Hypothalamus (tissue), 51 donors: ENCODE measurements at places on chromosomes 2 and 18.

DNA sequence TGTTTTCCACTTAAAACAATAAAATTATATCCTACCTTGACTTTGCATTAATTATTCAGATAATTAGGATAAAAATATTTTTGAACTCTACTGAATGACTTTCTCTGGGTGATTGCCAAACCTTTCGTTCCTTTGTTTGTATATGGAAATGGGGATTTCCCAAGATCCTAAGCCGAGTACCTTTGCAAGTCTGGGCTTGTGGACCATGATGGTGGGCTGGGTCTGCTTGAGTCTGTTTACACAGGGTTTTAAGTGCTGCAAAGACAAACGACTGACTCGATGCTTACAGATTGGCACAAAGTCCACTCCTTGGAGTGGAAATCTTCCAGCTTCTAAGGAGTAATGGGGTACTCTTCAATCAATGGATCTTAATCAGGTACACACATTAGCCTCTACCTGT lies 659.5 kb downstream of the TSN start:
- DNase-seq, result no peak

DNA sequence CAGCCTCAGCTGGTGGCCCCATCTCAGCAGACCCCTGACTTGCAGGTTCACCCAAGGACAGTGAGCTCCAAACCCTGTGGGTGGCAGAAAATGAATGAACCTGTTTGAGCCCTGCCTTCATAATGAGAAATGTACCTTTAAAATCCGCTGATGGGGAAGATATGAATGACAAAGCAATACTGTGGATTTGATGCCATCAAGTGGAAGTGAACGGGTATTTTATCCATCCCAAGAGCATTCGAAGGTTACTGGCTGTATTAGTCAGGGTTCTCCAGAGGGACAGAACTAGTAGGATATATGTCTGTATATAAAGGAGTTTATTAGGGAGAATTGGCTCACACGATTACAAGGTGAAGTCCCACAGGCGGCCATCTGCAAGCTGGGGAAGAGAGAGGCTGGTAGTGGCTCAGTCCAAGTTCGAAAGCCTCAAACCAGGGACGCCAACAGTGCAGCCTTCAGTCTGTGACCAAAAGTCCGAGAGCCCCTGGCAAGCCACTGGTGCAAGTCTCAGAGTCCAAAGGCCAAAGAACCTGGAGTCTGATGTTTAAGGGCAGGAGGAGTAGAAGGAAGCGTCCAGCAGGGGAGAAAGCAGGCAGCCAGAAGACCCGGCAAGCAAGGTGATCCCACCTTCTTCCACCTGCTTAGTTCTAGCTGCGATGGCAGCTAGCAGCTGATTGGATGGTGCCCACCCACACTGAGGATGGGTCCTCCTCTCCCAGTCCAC lies 32.1 kb downstream of the TOGARAM2 start:
- DNase-seq, result no peak

DNA sequence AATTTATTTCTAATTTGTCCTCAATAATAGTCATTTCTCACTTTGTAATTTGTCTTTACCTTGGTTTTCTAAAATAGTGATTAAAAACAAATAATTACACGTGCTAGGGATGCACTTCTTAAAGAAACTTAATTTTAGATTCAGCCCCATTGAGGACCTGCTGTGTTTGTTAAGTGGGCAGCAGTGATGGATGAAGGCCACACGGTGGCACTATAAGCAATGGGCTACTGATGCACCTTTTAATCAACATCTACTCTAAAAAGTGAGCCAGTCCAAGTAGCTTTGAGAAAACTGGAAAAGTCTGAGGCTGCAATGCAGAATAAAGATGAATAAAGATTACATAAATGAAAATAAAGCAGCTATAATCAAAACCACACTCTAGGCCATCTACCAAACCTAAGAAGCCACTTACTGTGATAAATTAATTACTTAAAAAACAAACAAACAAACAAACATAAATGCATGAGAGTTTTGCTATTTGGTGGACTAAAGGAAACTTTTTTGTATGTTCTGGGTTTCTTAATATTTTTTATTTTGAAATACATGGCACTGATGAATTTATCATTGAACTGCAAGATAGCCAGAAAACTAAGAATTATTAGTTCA lies 89.3 kb downstream of the PDE11A start:
- no peak for DNase-seq

- DNase-seq, result no peak
Observed at GRCh38 chr2:204365811-204366210, 179.5 kb upstream of the PARD3B start.

DNA sequence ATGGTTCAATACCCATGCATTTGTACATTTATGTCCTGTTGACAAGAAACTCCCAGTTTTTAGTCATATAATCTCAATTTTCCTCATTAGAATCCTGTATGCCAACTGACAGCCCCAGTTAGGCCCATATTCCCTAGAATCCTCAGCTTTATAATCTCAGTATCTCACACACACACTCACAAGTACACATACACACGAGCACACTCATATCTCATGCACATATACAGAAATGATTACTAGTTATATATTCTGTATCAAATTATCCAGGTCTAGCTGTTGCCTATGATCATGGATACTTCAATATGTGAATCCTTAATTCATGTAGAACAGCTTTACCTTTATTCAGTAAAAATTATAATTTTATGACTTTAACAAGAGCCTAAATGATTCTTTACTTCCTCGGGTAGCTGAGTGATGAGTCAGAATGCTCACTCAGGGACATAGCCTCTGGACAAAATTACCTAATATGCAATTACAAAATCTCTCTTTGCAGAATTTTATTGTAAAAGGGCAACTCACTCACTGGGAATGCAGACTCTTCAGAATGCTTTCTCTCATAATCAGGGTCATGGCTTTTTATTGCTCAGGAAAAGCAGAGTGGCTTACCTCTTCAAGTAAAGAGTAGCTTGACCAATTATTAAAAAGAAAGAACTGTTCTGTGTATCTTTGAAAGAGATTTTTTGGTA lies 193.6 kb upstream of the PIK3C3 start:
- DNase-seq, result no peak

DNA sequence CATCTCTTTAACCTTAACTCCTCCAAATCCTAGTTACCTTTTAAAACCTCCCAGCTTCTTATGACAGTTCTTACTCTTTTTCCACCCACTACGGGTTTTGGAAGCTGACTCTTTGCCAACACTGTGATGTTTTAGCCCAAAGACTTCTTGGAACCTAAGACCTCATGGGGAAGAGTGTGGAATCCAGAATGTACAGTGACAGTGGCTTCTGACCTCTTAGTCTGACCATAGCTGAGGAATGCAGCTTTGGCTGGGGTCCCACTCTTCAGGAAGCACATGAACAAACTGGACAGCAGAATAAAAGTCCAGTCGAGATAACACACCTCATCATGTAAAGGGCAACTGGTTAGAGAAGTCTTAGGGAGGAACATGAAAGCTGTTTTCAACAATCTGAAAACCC lies 161.1 kb upstream of the PKDCC start:
- no peak for DNase-seq

DNA sequence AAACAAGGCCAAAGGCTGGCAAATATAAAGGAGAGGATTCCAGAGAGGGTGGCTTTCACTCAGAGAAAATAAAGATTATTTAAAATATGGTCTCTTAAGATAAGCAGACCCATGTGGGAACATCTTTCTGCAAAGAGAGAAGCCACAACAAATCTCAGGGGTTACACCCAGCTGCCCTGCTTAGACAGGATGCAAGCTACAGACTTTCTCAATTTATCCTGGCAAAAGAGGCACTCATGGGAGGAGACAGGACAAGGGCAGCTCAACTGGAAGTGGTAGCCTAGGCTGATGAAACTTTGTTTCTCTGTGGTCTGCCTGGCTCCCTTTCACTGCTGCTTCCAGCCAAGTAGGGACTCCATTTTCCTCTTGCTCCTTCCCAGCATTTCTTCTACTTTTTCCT lies 25.9 kb upstream of the SULT1C4 start:
- DNase-seq, result no peak
